Foreskin melanocyte (primary cell): ENCODE measurements at places on chromosomes 1 and 21.

- DNase-seq, result no peak
These were observed 23.4 kb upstream of the EPHB2 start for GRCh38 chr1:22687191-22687590.

GRCh38 chr1:218787826-218788225, 385.9 kb upstream of the LYPLAL1 start:
- DNase-seq, result no peak

GRCh38 chr1:31531177-31531999, 44.9 kb upstream of the TINAGL1 start:
- DNase-seq, result no peak

GRCh38 chr1:6889875-6890480, 104.7 kb downstream of the CAMTA1 start:
- peak; percentile 38 for DNase-seq

DNA sequence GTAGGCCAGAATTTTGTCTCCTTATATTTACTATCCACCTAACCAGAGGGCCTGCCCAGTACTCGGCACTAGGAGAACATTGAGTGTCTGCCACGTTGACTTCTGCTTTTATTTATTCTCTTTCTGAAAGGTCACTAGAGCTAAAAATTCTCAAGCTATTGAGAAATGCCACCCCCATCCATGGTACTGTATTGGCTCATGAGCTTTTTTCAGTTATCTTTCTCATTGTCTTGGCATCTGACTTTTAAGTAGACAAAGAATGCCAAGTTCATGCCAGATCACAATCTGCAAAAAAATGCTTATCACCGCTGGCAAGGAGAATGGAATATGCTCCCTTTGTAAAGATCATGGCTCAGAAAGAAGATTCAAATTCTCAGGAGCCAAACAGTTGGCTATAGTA, 49.8 kb upstream of the MROH9 start:
- DNase-seq, result no peak

- no peak for DNase-seq
These were observed 6.6 kb upstream of the CCDC17 start for GRCh38 chr1:45630429-45630828.

DNA sequence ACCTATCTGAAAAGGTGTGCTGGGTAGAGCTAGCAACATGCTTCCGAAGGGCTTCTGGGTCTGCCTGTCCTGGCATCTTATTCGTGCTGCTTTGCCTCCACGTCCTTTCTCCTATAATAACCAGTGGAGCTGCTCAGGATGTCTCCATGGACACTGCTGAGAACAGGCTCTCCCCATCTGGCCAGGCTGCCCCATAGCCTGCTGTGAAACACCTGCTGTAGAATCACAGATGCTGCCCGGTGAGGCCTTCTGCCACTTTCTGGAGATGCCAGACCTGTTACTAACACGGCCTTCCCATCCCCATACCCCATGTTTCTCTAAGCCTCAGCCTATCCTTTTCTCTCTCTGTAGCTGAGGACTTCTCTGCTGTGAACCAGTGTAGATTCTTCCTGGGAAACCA, 120.5 kb downstream of the IER5 start:
- DNase-seq, result no peak

GRCh38 chr1:214402613-214403083, 121.7 kb downstream of the SMYD2 start:
- DNase-seq, result peak; percentile 28

GRCh38 chr1:192554904-192555303, 20.7 kb upstream of the RGS1 start:
- no peak for DNase-seq

GRCh38 chr1:85576642-85577418, 3.7 kb upstream of the CCN1 start:
- DNase-seq, result peak; percentile 54

GRCh38 chr1:11441211-11441952, 37.6 kb upstream of the DISP3 start:
- no peak for DNase-seq

DNA sequence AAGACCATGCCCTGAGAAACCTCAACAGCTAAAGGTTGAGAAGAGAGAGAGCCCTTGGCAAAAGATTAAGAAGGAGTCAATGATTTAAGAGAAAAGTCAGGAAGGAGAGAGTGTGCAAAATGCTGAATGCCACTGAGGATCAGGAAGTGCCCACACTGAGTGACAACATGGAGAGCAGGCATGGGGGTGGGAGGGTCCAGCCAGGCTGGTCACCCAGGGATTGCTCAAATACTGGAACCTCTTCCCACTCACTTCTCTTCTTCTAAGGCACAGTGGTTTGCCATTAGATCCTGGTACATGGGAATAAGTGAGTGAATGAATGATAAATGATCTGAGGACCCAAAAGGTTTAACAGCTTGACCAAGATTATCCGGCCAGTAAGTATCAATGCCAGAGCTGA, 11.1 kb downstream of the PRR9 start:
- no peak for DNase-seq

- DNase-seq, result no peak
These were observed 17.4 kb upstream of the GPR153 start for GRCh38 chr1:6278263-6278662.

GRCh38 chr1:53359934-53360276, 32.0 kb upstream of the LRP8 start:
- no peak for DNase-seq

DNA sequence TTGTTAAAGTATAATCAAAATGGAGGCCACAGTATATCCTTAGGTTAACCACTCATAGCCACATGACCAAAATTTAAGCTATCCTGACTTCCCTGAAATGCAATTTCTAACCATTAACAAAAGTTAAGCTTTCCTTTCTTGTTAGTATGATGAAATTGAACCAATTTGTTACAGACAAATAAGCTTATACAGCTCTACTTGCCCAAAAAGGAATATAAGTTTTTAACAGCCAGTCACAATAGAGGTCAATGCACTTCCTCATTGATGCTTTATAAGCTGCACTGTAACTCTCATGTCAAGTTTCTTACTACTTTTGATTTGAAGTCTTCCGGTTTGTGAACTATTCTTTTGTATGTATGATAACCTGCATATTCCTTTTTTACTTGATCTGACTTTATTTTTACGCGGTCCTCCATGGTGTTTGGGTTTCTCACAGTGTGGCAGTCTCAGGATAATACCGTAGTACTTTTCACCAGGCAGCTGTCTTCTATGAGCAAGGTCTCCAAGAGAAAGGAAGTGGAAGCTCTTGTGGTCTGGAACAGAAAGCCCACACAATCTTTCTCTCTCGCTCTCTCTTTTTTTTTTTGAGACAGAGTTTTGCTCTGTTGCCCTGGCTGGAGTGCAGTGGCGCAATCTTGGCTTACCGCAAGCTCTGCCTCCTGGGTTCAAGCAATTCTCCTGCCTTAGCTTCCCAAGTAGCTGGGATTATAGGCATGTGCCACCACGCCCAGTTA, 331.6 kb downstream of the SRGAP2C start:
- DNase-seq, result no peak

DNA sequence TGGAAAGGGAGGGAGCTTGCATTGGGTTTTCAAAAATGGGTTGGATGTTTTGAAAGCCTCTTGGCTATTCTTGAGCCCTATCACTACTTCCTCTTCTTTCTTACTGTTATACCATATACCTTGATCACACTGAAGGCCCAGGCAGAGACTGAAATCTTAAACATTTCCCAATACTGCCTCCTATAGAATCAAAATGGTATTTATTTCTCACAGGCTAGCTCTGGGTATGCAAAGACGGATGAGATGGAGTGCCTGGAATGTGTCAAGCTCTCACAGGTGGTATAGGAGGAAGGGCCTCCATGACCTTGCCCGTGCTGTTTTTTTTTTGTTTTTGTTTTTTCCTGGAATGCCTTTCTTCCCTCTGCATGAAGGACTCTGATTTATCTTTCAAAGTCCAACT, 268.4 kb upstream of the USP24 start:
- no peak for DNase-seq

GRCh38 chr1:222886878-222887351, 72.1 kb downstream of the DISP1 start:
- DNase-seq, result no peak

GRCh38 chr1:155081472-155082300, 3.0 kb downstream of the EFNA3 start:
- no peak for DNase-seq

DNA sequence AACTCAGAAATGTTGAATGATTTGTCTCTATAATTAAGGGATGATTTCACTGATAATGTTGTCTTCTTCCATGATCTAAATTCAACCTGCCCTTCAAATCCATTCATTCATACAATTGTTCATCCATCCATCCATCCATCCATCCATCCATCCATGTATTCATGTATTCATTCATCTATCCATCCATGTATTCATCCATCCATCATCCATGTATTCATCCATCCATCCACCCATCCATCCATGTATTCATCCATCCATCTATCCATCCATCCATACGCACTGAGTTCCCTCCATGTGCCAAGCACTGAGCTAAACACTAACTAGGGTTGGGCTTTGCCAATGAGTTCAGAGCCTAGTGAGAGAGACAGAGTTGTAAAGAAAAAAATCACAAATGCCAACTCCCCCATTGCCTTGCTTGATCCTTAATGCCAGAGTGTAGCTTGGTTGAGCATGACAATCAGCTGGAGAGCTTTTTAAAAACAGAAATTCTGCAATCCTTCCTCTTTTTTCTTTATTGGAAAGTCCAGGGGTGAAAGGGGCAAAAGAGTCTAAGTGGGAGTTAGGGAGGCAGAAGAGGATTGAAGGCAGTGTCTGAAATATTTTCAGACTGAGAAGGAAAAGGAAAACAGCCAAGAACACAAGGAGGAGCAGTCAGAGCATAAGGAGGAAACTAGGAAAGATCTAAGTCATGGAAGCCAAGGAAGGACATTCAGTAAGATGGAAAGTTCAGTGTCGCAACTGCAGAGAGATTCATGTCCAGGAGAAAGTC, 92.4 kb upstream of the ERG start:
- no peak for DNase-seq

DNA sequence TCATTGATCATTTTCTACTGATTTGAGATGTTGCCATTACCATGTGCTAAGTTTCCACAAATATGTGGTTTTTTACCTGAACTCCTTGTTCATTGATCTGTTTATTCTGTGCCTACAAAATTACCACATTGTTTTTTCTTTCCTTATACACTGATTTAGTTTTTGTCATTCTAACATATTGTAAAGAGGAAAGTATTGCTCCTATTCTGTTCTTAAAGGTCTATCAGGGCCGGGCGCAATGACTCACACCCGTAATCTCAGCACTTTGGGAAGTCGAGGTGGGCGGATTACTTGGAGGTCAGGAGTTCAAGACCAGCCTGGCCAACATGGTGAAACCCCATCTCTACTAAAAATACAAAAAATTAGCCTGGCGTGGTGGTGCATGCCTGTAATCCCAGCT, 75.1 kb downstream of the CAMTA1 start:
- no peak for DNase-seq

- DNase-seq, result no peak
These were observed 141.8 kb upstream of the ZRANB2 start for GRCh38 chr1:71222668-71223067.

GRCh38 chr1:215477632-215478031, 89.5 kb upstream of the KCTD3 start:
- DNase-seq, result no peak

- no peak for DNase-seq
These were observed 7.5 kb downstream of the DYRK1A start for GRCh38 chr21:37374027-37374426.

- no peak for DNase-seq
These were observed 63.9 kb downstream of the WDR64 start for GRCh38 chr1:241715956-241716355.

DNA sequence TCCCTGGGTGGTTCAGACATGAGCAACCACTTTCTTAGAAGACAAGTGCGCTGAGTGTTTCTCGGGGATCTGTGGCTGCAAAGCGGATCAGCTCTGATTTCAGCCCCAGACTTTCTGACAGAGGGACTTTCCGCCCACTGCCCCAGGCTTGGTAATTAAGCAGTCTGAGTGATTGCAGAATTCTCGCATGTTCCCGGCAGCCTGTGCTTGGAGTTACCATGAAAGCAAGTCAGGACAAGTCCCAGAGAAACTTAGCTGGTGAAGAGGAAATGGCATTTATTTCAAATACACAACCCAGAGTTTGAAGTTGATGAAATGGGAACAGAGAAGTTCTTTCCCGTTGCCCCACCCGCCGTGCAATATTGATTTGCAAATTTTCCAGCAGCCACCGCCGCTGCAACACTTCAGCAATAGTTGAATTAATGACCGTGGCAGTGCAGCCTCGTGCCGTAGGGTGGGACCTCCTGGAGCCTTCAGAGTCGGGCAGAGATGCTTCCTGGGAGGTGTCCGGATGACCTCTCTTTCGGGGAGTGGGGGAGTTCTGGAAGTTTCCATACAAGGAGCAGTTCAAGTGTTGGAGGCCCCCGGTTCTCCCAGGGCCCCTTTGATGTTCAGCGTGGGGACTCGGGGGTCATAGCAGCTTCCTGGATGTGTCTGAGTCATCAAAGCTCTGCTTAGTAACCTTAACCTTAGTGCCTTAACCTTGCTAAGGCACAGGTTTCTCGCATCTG, 134.7 kb downstream of the KAZN start:
- no peak for DNase-seq

- no peak for DNase-seq
These were observed 25.3 kb downstream of the CR1L start for GRCh38 chr1:207670192-207670591.

- DNase-seq, result no peak
These were observed 493.5 kb downstream of the DPYD start for GRCh38 chr1:97427371-97427770.

DNA sequence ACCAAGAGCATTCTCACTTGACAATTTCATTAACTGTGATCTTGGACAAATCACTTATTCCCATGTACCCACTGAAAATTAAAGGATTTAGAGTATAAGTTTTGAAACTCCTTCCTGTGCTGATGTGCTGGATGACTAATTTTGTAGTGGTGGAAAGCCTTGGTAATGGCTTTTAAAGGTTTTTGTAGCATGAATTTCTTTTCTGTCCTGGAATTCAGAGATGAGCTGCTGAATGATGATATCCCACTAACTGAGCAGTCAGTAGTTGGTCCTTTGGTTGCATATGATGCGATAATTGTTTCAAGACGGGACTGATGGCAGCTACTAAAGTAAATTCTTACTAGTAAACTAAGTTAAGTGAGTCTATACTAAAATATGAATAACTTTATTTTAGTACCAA, 5.2 kb downstream of the RPL5 start:
- no peak for DNase-seq

- DNase-seq, result no peak
These were observed 640.2 kb downstream of the PTPRC start for GRCh38 chr1:199279067-199279466.
